Brain microvascular endothelial cell (primary cell): ENCODE measurements at places on chromosomes 2 and 18.
A peak's percentile ranks its signal among the peaks of the same experiment; 100 is the strongest.

DNA sequence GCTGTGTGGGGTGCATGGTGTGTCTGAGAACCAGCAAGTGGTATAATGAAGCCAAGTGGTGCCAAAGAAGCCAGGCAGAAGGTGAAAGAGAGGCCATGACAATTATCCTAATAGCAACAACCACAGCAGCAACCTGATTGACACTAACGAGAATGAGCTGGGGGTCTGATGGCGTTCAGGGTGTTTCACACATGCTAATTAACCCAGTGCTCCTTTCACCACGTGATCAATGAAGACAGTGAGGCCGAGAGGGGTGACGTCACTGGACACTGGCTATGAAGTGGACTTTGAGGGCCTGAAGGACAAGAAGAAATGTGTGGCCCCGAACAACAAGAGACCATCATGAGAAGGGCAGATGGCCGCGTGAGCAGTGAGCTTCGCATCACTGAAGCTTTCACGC lies 364.4 kb upstream of the ID2 start:
- no peak for DNase-seq

- DNase-seq, result no peak
These were observed 10.7 kb downstream of the PIK3C3 start for GRCh38 chr18:41965634-41966255.

DNA sequence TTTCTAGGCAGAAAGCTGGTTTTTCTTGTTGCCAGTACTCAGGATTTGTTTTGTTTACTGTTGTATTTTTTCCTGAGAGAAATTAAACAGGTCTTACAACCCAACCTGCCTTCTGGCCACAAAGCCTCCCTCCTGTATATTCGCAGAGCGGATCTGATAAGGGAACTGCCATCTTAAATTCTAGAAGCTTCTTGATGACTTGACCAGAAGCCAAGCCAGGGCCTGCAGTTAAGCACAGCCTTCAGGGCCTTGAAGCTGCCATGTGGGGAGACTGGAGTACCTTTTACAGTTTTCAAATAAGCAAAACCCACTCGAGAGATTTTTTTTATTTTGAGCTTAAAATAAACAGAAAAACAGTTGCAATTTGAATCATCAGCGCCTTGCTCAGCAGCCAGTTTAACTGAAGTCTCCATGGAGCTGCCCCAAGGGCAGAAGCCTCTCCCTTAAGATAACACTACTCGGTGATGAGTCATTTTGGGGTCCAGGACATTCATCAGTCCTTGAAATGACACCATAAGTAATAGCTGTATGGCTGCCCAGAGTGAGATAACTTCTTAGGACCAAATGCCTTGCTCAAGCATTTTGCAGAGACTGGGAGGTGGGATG lies 51.5 kb upstream of the PHLPP1 start:
- peak; percentile 75 for DNase-seq

DNA sequence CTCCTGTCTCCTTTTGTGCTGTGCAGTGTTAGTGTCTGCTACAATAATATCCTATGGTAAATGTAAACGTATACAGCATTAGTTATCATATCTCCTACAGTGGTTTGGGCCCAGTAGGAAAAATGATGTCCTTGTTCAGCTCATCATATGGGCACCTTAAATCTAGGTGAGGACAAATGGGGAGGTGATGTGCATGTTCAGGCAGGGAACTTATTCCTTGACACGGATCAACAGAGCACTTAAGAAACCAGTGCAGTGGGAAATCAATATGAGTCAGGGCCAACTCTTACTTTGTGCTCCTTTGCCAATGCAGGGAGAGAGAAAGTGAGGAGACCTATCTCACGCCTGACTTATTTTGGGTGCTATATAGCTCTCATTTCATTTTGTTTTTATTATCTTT lies 76.4 kb downstream of the KLHL14 start:
- no peak for DNase-seq

DNA sequence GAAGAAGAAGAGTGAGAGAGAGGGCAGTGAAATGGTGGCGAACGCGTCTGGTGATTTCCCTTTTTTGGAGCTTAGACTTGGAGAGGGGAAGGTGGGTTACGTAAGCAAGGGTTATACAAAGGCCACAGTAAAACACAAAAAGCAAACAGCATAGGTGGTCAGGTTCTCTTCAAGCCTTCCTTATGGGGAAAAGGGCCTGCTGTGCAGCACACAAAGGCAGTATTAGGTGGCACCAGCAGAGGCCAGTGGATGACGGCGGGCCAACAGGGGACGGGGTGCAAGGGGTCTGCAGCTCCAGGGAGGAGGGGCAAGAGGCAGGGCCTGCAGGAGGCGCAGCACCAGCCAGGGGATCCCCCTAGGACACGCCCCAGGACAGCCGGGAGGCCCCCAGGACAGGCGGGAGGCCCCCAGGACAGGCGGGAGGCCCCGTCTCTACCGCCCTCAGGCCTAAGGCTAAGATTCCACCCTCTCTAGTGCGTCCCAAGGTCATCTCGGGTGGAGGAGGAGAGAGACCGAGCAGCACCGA lies 32.6 kb upstream of the NPC1 start:
- DNase-seq, result no peak

- no peak for DNase-seq
These were observed 259.4 kb downstream of the ANAPC1 start for GRCh38 chr2:111624411-111625156.

- no peak for DNase-seq
These were observed 37.8 kb upstream of the FZD5 start for GRCh38 chr2:207807516-207807915.

- no peak for DNase-seq
These were observed 218.4 kb upstream of the DTNA start for GRCh38 chr18:34491719-34492118.

GRCh38 chr2:68196120-68196716 lies 38.5 kb downstream of the PNO1 start:
- DNase-seq, result peak; percentile 33
